ENCODE measurements at places on chromosomes 16 and 17.

DNA sequence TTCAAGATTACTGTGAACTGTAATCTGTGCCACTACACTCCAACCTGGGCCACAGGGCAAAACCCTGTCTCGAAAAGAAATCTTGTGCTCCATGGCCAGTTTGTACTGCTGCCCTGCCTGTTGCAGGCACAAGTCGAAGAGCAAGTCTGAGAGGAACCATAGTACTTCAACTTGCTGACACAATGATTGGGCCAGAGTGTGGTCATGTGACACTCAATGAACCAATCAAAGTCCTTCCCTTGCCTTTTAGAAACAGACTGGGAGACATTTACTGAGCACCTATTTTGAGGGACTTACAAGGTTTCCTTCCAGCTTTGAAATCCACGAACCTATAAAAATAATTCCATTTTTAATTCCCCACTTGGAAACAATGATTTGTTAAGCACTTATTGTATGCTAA, 39.8 kb upstream of the TMC5 start:
- DNase-seq, result no peak

DNA sequence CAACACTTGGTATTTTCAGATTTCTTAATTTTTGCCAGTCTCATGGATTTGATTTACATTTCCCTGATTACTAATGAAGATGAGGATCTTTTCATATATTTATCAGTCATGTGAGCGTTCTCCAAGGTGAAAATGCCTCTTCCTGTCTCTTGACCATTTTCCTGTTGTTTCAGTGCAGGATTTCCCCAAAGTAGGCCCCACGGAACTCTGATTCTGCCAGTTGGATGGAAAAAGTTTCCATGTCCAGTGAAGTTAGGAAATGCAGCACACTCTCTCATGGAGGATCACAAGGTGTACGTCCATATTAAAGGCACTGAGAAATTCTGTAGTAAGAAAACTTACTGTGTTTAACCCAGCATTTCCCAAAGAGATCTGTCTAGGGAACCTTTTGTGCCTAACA, 16.5 kb upstream of the LIMD2 start:
- DNase-seq, result no peak

- no peak for DNase-seq
Observed at GRCh38 chr16:80006241-80007215, 406.0 kb upstream of the MAF start.

- DNase-seq, result no peak
Observed at GRCh38 chr17:34847938-34848337, 113.3 kb downstream of the CCT6B start.

GRCh38 chr17:61338000-61338798, 61.4 kb upstream of the TBX2 start:
- no peak for DNase-seq

DNA sequence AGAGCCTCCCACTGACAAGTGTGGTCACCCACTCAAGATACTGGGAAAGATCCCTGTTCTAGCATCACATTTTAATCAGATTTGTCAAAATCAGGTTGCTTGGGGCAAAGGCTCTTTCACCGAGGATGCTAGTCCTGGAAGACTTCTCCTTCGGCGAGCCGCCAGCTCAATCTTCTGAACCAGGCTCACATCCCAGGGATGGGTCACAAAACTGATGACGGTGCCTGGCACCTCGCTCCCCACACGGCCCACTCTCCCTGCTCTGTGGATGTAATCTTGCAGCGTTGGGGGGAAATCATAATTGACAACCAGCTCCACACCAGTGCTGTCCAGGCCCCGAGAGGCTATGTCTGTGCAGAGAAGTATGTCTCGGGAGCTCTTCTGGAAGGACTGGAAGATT, 1.5 kb downstream of the DDX28 start:
- DNase-seq, result no peak

Measured in neural progenitor cell (in vitro differentiated cells).